Activated CD8-positive, alpha-beta memory T cell treated with anti-CD3 and anti-CD28 coated beads, Interleukin-2, amount 10 ng/mL, durations not matched to agents 7 days and 5 days (primary cell): ENCODE measurements at places on chromosomes 7 and 10.

GRCh38 chr7:36600869-36601530 lies 123.3 kb downstream of the AOAH start:
- DNase-seq = no peak

- no peak for DNase-seq
Observed at GRCh38 chr7:111229916-111230315, 139.0 kb downstream of the LRRN3 start.

DNA sequence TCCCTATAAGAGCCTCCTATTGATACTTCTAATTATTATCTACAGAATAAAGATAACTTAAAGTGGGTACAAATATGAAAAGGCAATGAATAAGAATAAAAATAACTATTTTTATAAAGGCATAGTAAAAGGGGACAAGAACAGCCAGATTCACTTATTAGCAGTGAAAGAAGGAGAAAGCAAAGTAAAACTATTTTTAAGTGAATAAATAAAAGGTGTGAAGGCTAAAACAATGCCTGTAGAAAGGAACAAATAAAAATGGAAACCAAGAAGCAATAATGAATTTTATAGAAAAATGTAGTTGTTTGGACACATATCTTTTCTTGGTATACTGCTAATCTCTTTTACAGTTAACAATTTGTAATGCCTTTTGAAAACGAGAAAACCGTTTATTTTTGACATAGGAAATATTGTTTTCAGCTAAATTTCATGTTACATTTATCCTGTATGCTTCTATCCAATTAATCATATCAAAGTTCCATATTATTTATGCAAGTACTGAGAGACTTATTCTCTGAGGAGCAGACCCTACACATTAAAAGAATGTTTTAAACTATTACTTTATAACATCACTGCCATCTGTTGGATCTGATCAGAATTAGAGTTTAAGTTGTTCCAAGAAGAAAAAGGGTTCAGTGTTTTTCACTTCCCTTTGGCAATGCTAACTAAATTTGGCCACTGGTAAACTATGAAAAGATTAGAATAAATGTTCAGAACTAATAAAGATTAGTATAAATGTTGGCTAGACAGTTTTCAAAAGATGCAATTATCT lies 59.1 kb downstream of the ARMC3 start:
- DNase-seq = no peak

DNA sequence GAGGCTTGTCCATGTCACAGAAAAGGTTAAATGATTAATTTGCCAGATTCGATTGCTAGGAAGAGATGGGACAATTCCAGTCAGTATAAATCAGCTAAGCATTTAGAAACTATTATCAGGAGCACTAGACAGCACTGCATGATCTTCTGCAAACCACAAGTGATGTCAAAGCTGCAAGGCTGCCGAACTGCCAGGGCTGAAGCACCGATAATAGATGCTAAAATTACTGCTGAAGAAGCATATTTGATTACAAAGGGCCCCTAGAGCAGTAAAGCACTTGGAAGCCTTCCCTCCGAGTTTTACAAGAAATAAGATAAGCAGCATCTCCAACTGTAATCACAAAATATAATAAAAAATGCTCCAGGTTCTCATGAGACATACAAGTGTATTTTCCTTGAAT lies 40.6 kb downstream of the RNLS start:
- no peak for DNase-seq

DNA sequence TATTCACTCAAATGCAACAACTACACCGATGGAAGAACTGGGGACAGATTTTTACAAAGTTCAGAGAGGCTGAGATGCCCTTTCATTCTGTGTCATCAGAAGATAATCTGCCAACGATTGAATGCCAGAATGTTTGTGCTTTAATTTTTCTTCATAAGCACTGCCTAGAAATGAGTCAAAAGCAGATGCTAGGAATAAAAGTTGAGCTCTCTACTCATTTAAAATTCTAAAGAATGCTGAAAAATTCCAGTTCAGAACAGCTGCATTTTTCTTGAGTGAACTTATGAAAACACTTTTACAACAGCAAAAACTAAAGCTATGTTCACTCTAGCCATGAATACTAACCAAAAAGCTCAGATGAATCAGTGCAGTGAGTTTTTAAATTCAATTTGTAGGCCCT lies 22.3 kb upstream of the FAM133B start:
- DNase-seq = no peak

DNA sequence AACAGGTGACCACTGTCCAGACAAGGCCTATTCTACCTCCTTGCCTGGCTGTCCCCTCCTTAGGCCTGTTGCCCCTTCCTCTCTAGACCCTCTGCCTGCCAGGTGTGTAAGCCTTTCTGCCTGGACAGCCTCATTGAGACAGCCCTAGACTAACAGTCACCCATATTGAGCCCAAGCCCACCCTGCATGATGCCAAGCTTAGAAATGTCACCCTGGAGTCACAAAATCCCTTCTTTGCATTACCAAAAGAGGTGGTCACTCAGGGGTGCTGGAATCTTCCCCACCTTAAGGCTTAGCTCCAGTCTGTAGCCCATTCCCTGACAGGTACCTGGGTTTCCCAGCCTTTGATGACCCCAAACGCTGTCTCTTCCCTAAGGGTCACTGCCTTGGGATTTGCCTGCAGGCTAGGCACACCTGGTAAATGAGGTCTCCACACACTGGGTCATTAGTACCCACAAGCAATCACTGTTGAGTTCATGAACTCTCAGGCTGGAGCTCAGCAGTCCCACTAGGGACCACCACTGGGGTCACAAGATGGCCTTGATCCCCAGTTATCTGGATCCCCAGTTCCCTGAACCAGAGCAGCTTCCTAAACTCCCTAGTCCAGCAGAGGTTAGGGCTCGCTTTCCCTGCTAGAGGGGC lies 54.9 kb upstream of the CAMK2B start:
- peak; percentile 19 for DNase-seq

GRCh38 chr7:16984375-16984774 lies 102.6 kb upstream of the AGR3 start:
- no peak for DNase-seq

GRCh38 chr10:72889391-72889831 lies 4.1 kb upstream of the OIT3 start:
- DNase-seq = no peak

DNA sequence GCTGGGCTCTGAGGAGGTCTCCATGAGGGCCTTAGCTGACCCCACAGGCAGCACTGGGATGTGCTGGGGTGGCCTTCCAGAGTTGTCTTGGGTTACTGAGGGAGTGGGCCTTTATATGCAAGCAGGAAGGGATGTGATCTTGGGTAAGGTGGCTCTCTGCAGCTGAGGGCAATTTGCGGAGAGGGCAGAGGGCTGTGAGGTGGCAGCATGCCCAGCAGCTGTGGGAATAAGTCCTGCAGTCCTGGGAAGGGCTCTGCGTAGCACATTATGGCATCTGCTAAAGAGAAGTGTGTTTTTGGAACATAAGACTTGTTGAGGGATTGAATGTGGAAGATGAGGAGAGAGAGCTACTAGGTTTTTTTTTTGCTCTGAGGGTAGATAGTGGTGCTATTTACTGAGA lies 99.6 kb upstream of the KMT2E start:
- no peak for DNase-seq

DNA sequence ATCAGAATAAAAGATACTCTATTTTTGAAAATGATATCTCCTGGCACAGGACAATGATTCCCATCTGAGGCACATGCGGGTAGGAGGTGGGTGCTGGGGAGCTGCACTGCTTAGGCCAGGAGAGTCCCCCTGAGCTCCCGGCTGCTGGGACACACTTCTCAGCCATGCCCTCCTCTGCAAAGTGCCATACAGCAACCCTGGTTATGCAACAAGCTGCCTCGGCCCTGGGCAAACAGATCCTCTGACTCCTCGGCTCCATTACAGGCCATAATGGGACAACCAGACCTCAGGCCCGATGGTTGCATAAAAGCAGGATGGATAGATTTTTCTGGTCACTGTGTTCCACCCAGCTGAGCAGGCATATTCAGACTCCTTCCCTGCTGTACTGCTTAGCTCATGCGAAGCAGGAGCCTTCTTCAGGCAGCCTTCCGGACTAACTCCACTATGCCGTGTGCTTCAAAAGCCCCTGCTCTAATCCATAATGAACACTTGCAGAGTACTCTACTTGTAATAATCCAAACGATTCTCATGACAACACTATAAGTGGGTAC lies 6.5 kb upstream of the LEP start:
- no peak for DNase-seq

- no peak for DNase-seq
Observed at GRCh38 chr7:155785536-155785935, 26.7 kb downstream of the SHH start.
